ENCODE measurements at places on chromosomes 2 and 18.

- no peak for DNase-seq
These were observed 365 bp upstream of the RAMP1 start for GRCh38 chr2:237859082-237859433.

DNA sequence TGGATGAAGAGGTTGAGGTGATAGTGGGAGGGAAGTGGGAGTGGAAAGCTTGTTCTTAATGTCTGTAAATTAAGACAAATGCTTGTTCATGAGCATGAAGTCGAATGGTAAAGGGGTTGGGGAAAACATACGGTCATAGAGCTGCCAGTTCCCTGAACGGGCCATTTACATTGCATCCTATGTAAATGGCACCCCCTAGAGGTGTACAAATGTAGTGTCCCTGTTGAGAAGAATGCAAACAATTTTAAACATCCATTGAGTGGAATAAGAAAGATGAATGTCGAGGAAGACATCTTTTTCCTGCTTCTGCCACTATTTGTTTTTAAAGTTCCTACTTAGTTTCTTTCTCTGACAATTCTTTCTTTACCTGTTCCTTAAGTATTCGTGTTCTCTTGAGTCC, 155.7 kb downstream of the RDH14 start:
- no peak for DNase-seq

GRCh38 chr2:203855274-203855673, 12.3 kb upstream of the CTLA4 start:
- DNase-seq = no peak

DNA sequence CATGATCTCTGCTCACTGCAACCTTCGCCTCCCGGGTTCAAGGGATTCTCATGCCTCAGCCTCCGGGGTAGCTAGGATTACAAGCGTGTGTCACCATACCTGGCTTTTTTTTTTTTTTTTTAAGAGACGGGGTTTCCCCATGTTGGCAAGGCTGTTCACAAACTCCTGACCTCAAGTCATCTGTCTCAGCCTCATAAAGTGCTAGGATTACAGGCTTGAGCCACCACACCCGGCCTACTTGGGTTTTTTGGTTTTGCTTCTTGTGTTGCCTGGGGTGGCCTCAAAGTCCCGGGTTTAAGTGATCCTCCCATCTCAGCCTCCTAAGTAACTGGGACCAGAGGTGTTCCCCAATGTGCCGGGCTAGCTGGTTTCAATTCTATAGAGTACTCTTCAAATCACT, 64.6 kb downstream of the NAPG start:
- DNase-seq = no peak

GRCh38 chr2:99864561-99865553, 277.5 kb downstream of the AFF3 start:
- no peak for DNase-seq

GRCh38 chr2:188523919-188524318, 232.2 kb downstream of the GULP1 start:
- DNase-seq = no peak

- DNase-seq = peak; percentile 81
These were observed 5.8 kb downstream of the TBC1D8 start for GRCh38 chr2:101145406-101145805.

GRCh38 chr2:9463698-9464034, 10.7 kb upstream of the IAH1 start:
- no peak for DNase-seq

DNA sequence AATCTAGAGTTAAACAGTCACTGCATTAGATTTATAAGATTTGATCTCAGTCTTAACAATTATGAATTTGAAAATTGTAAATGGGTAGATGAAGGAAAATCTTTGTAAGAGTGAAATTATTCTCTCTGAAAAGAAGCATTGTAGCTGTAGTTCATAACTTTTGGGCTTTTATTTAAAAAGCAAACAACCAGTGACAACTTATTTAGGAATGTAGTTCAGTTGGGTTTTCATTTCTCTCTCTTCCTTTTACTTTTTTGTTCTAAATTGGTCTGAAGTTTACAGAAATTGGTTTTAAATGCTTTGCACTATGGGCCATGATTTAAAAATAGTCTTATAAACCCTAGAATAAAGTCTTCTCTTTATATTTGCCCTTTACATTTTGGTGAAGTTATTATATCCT, 296.6 kb downstream of the GULP1 start:
- DNase-seq = no peak

- no peak for DNase-seq
These were observed 150.8 kb downstream of the MEMO1 start for GRCh38 chr2:31859959-31860358.

DNA sequence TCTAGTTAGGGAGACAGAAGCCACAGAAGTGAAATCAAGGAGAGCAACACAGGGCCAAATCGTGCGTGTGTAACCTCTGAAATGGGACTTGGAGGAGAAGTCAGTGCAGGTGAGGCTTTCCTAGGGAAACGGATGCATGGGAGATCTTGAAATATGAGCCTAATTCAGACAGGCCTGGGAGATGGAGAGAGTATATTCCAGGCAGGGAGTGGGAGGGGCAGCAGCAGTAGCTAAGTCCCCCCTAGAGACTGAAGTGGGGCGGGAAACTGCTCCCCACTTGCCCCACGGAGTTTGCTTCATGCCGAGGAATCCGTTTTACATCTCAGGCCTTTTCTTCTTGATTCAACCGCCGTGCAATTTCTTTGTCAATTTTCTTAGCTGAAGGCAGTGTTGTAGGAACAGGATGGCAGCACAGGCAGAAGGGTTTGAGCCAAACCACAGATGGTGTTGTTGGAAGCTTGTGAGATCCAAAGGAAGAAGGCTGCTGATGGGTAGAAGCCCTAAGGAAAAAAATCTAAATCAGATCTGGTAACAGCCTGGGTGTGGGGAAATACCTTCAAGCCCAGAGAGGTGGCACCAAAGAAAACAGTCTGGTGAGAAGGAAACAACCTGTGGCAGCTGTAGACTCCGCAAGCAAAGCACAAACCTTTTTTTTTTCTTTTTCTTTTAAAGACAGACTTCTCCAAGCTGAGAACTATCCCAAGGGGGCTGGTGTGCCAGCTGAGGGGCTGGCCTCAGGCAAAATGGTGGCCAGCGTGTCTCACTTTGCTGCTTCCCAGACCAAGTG, 40.2 kb downstream of the EPAS1 start:
- peak; percentile 24 for DNase-seq

- no peak for DNase-seq
These were observed 363.1 kb downstream of the LRP1B start for GRCh38 chr2:141767691-141768090.

DNA sequence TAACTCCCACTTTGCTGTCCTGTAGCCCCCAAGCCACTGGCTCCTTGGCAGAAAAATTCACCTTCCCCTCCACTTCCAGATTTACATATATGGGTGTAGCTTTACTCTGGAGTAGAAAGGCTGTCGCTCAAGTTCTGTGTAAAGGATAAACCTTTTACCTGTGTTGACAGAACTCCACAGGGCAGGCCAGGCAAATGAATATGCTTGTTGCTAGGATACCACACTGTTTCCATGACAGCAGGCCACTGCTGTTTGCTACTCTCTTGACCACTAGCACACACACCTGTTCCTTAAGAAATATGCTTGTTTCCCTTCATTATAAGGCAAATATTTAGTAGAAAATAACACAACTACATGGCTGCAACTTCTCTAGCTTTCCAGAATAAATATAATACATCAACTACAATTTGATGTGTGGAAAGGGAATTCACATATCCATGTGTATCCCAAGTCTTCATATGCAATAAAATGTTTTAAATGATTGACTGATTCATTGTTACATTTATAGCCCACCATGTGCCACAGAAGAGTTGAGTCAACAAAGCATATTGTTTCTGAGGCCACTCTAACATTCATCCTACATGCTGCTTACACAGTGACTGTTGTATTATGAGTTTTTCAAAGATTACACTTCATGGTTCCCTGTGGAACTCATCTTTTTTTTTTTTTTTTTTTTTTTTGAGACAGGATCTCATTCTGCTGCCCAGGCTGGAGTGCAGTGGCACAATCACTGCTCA, 56.2 kb upstream of the ROCK1 start:
- DNase-seq = peak; percentile 71

DNA sequence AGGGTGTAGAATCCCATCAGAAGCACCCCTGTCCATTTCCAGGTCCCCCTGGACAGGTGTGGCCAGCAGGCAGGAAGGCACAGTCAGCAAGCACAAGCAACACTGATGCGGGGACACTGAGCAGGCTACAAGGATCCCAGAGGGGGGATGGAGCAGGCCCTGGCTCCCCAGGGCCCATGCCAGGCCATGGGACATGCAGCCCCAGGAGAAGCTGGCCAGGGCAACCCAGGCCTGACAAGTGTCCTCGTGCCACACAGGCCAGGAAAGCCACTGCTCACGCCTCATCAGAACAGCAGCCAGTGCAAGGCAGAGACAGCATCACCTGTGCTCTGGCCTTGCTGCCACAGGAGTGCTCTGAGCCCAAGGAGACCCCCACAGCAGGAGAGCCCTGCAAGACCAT, 14.1 kb upstream of the GPC1 start:
- no peak for DNase-seq

DNA sequence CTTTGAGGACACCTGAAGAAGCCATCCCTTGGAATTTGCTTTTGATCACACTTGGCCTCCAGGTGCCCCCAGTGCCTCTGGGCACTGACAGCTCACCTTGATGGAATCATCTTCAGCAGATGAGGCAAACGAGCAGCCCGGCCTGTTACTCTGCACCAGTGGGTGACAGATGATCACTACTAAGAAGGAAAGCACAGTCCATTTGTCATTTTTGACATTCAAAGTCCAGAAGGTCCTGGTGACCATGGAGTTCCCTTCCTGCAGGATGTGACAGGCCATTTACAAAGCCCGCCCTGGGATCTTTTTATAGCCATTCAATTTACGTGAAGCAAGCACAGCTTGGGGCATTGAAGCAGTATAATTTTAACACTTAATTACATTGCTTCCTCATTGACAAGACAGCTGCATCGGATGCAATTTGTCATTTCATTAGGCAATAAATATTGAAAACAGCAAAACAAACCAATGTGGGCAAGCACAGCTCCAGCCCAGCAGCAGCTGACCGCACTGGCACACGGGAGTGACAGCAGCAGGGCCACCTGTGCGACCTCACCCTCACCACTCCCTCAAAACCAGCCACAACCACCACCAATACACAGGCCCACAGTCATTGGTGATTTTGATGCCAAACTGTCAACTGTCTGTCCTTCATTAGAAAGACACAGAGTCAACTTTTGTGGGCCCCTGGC, 76.0 kb upstream of the SLC66A3 start:
- no peak for DNase-seq

DNA sequence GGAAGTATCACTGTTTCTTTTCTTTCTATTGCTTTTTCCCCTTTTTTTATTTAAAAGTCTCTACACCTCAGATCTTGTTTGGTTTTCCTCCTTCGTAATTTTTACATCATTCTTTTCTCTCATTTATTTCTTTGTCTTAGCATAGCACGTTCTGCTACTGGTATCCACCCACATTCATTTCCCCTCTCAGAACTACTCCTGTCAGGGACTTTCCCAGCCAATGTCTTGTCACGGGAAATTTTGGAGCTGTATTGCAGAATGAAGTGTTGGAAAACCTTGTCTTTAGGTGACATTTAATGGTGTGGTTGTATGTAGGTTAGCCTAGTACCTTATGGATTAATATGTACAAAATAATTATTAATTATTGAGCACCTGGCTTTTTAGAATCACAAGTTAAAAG, 34.0 kb downstream of the TTLL4 start:
- DNase-seq = peak; percentile 41

- DNase-seq = no peak
These were observed 32.9 kb downstream of the ACTR3 start for GRCh38 chr2:113922784-113923183.

DNA sequence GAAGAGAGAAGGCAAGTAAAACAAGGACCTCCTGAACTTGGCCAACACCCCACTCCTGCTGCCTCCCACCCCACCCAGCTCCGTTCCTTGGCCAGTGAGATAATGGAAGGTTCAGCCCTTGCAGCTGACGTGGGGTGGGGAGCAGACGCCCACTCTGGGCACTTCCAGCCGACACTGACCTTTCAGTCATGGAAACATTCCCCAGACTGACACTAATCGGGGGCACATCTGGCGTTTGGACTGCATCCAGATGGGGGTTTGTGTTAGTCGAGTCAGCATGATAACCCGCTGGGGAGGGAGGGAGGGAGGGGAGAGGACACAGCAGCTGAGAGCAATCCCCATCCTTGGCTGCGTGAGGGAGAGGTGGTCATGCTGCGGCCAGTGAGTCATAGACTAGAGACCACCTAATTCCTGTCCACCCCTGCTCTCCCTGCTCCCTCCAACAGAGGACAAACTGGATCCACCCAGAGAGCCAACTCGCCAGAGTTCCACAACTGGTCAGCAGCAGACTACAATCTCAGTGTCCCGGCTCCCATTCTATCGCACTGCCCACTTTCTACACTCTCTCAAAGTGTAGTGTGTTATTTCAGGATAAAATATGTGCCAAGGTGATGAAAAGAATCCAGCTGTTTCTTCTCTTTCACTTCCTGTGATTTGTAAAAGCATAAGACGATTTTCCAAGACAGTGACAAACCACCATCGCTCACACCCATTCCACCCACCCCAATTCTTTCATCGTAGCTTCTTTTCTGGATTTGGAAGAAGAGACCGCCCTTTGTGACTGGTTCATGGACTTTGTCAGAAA, 115.4 kb upstream of the PKDCC start:
- DNase-seq = no peak

DNA sequence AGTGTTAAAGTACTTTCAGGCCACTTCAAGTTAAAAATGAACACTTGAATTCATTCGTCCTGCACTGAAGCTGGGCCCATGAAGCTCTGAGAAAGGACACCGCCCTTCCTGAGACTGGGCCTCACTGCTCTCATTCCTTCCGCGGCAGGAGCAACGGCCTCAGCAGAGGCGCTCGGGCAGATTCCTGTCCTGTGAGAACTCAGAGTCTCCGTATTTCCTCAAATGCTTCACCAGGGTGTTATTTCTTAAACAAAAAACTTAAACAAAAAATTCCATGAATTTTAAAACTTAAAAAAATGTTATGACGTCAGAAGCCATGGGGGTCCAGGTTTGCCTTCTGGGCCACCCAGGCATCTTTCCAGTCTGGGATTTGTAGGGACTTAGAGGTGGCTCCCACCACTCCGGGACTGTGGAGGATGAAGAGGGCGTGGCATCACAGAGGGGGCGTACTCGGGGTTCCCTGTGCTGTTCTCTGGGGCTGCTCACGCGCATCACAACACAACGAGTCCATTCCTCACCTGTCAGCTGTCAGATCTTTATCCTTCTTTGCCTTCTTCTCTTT, 115.9 kb upstream of the ASB18 start:
- no peak for DNase-seq

GRCh38 chr2:211453311-211453887, 897.0 kb downstream of the CPS1 start:
- DNase-seq = no peak

Data from mammary epithelial cell (primary cell).